ENCODE measurements at places on chromosomes 2 and 18. TPM values are rescaled to one million over a fixed set of nuclear protein-coding genes. Genes with fewer than 3 reads are reported as not detected.

The MC5R gene
- not detected for total RNA-seq

DNA sequence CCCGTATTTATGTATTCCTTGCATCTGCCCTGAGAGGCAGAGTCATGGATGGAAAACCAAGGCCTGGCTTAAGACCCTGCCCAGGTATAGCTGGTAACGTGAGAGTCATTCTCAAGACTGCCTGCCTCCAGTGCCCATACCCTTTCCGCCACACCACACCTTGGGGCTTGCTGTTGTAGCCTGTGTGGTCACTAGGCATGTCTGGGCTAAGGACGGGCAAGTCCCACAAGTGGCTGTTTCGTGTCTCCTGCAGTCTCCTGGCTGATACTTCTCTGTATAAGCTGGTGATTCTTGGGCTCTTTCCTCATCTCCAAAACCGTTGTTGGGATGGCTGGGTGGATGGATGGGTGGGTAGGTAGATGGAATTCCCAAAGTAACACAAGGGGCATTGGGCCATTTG is 269.8 kb downstream of the KLHL29 start:
- no peak for DNase-seq

GRCh38 chr2:218130377-218130776 is 4.5 kb downstream of the CXCR2 start:
- DNase-seq = no peak

GRCh38 chr18:9354256-9354655 is 19.7 kb downstream of the TWSG1 start:
- DNase-seq = no peak

Measured in T-cell (primary cell).